ENCODE measurements at places on chromosomes 5 and 9.

GRCh38 chr5:158451203-158451992 lies 592.5 kb upstream of the CLINT1 start:
- no peak for DNase-seq

DNA sequence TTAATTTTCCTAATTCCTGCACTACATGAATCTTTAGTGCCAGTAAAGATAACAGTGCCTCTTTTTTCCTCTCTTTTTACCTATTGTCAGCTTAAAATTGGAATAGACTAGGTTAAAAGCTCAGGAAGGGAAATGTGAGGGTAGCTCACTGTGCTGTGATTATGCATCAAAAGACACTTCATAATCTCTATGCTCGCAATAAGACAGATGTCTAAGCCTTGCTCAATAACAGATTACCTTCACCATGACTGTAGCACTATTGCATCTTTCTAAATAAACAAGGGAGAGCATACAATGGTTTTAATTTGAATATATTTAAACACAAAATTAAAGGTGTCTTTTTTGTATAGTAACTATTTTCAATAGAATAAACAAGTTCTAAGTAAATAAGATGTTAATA lies 130.1 kb downstream of the FBN2 start:
- no peak for DNase-seq

GRCh38 chr5:94855543-94855942 lies 237.1 kb downstream of the SLF1 start:
- DNase-seq, result no peak

- DNase-seq, result no peak
These were observed 958.3 kb upstream of the CDH9 start for GRCh38 chr5:27996665-27997064.

DNA sequence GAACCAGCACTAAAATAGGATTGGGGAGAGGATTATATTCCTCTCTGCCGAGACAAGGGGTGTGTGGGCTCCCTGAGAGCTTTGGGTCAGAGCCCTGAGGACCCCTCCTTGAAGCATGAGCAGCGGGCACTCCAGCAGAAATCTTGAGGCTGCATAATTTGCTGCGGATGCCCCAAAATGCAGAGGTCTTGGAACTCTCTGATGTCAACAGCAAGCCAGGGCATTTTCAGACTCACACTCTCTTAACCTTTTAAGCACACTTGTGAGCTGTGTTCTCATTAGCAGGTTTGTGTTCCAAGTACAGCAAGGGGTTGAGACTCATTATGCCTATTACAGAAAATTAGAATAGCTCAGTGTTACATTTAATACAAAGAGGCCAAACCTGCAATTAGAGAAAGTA lies 513.0 kb upstream of the ADAMTS16 start:
- DNase-seq, result no peak

- DNase-seq, result no peak
These were observed 123.2 kb downstream of the MYO10 start for GRCh38 chr5:16812911-16813310.

GRCh38 chr9:8652255-8652654 lies 852.7 kb upstream of the DMAC1 start:
- no peak for DNase-seq

- no peak for DNase-seq
These were observed 509.5 kb upstream of the PAPPA start for GRCh38 chr9:115643948-115644727.

GRCh38 chr9:37046683-37047082 lies 12.6 kb upstream of the PAX5 start:
- DNase-seq, result no peak

- peak; percentile 62 for DNase-seq
These were observed 16.3 kb downstream of the NMRK1 start for GRCh38 chr9:75071530-75072122.

GRCh38 chr5:81694726-81695125 lies 56.2 kb downstream of the SSBP2 start:
- no peak for DNase-seq

DNA sequence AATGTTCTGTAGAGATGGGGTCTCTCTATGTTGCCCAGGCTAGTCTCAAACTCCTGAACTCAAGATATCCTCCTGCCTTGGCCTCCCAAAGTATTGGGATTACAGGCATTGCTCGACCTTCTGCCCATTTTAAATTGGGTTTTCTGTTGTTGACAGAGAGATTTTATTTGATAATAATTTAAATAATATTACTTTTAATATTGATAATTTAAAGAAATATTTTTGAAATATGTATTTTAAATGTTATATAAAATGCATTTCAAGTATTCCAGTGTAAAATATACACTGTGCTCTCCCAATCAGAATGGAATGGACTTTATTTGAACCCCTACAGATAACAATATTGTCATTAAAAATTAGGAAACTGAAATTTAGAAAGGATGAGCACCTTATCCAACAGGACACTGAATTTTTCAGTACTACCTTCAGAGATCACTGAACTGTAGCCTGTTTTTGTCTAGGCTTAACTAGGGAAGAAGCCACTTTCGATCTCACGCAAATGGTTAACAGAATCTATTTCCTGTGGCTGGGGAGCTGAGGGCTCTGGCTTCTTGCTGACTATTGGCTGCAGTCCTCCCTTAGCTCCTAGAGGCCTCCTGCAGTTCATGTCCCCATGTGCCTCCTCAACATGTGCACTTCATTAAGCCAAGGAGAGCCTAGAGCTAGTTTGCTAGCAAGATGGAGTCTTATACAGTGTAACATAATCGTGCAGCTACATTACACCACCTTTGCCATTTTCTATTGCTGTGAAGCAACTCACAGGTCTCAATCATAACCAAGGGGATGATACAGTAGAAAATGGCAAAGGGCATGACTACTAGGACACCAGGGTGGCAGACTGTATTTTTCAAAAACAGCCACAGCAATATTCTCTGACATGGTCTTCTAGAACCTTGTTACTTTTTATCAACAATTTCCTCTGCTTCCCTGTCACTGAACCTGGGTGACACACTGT lies 150.0 kb downstream of the CDC42SE2 start:
- no peak for DNase-seq

GRCh38 chr5:170441393-170441784 lies 52.2 kb upstream of the KCNMB1 start:
- no peak for DNase-seq

- no peak for DNase-seq
These were observed 301.4 kb upstream of the RFX3 start for GRCh38 chr9:3827175-3827574.

GRCh38 chr5:150321784-150322183 lies 19.1 kb upstream of the ARSI start:
- DNase-seq, result no peak

DNA sequence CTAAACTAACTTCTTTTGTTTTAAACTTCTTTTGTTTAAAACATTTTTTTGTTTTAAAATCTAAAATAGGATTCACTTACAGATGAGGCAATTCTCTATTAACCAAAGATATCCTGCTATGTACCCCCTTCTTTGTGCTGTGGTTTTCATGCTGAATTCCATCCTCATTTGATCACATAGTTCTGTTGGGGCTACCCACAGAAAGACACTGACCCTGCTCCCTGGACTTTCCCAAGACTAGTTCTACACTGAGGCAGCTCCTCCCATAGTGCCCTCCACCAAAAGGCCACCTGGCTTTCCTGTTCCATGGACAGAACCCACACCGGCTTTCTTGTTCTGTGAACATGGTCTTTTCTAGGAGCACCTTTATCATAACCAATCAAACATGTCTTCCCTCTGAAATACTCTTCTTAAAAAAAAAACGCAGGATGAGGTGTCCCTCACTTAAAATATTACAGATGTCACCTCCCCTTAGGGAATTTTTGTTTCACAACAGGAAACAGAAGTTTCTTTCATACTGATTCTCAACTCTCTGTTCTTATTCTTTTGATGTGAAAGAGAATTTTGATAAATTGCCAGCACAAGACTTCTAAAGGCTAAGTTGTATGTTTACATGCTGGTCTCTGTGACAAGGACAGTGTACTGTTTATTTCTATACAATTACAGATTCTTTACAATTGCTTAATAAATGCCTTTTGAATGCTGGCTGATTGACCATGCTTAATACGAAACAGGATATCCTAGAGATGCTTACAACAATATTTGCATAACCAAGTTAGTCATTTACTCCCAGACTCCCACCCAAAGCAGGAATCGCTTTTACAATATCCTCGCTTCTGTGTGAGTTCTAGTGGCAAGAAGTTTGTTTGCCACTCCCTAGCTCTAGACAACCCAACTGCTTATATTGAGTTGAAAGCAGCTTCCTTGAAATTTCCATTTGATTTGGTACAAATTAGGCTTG lies 300.4 kb downstream of the DTWD2 start:
- DNase-seq, result no peak

DNA sequence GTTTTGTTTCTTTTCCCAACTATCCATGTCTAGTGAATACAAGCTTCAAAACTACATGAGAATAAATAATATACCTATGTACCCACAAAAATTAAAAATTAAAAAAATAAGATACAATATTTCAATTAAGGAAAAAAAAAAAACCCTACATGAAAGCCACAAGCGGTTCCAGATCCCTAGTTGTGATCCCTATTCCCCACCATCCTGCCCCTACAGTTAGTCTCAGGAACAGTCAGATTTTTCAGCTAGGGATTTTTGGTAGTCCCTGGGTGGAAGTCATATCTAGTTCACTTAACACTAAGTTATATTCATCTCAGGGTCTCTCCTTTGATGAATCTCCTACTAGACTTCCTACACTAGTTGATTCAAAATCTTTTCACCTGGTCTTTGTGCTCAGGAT lies 18.5 kb upstream of the PCDHB1 start:
- no peak for DNase-seq

- no peak for DNase-seq
These were observed 441.1 kb downstream of the EBF1 start for GRCh38 chr5:158658446-158659230.

- no peak for DNase-seq
These were observed 57.5 kb upstream of the ICE1 start for GRCh38 chr5:5364932-5365331.

DNA sequence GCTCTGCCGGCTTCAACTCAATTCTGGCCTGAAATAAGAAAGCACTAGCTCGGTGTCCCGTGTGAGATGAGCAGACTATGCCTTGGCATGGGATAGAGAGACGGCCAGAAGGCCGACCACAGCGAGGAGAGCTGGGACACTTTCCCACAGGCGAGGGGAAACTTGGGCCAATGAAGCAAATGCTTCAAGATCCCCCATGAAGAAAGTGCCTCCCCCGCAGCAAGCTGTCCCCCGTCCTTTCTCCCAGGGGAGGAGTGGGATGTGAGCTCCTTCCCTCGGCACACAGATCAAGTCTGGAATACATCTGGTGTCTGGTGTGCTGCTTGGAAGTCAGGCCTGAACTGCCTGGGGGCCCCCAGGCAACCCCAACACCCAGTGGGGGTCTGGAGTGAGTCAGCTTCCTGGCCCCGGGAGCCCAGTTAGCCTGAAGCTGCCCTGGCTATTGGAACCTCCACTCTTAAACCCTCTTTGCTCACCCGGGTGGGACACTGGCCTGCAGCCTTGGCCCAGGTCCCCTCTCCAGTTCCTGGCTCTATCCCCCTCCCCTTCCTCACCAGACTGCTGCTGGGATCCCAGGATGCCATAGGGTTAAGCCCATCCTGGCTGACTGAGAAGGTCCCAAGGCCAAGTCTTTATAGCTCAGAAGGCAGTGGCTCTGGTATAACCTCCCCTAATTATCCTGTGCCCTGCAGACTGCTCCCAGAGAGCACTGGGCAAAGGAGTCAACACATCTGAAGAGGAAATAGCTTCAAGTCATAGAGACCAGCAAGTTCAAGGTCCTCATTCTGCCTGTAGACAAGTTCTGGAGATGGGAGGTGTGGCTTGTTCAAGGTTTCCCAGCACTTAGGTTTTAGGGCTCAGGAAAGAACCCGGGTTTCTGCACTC lies 205.3 kb downstream of the TTLL11 start:
- DNase-seq, result no peak

DNA sequence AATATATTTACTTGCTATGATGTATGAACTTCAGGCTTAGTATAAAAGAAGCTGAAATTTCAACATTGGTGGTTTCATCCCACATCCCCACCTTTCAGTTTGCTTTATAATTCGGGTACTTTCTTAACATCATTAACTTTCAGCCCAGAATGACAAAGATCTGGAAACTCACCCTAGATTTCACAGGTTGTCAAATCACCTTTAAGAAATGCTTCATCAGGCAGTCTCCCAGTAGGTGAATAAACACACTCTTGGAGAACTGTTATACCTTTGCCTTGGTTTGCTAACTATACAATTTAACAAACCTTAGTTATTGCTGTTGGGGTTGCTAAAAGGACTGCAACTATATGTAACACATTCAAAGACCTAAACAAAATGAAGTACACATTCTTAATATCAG lies 54.4 kb downstream of the MLANA start:
- DNase-seq, result no peak

DNA sequence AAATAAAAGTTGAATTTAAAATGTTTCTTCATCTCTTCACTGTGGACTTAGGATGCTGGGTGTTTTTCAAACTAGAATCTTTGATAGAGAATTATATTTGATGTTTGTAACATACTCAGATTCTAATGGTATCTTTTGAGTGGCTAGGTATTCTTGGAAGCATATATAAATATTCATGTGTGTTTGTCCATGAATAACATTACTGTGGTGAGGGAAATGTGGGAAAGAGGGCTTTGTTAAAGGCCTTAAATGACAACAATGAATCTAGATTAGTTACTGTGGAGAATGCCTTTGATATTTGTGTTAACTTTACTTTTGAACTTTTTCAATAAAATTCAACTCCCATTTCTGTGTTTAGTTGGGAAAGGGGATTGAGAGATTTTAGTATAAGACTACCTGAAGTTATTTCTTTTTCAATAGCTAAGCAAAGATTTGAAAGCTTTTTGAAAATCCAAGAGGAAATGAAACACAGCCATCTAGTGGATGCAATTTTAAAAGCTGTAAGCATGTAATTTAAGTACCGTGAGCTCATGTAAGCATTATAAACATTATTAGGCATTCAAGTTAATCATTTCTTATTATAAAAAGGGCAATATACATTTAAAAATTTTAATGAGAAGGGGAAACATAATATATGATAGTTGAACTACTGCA lies 69.6 kb downstream of the CCDC171 start:
- no peak for DNase-seq

DNA sequence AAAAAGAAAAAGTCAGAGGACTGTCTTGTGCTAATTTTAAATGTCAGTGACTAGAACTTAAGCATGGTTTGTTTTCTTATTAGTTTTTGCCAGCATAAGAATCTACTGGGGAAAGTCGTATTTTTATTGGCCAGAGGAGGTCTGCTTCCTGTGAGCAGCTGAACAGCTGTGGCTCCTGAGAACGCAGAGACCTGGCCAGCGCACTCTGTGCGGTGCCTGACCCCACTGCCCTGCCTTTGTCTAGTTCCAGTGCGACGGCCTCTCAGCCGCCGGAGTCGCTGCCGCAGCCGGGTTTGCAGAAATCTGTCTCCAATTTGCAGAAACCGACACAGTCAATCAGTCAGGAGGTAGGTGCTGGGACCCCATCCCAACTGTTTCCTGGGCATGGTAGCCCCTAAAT lies 42.5 kb downstream of the PRRC2B start:
- no peak for DNase-seq

All from stimulated activated CD4-positive, alpha-beta T cell treated with anti-CD3 and anti-CD28 coated beads, Interleukin-12 subunit alpha, Interleukin-12 subunit beta, amount 100 ng/mL, for 4 hours (primary cell).